ENCODE measurements at places on chromosomes 2 and 18.

- no peak for DNase-seq
These were observed 324.1 kb upstream of the SYT4 start for GRCh38 chr18:43601432-43601831.

- DNase-seq: no peak
These were observed 27.3 kb downstream of the GKN2 start for GRCh38 chr2:68925295-68925896.

DNA sequence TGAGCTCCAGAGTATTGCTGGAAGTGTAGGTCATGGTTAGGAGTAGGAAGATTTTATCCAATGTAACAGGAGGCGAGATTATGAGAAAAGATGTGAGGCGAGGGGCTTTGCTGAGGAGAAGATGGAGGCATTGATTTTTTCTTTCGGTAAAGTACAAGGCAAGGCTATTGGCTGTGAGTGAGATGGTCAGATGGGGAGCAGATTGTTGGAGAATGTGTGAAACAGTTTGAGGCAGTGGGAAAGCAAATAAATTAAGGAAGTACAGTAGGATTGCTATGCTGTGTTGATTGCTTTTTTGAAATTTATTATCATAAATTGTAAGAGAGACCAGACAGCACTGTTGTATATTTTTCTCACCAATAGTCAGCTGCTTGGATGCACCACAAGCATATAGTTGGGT, 173.3 kb downstream of the KCNE4 start:
- no peak for DNase-seq

GRCh38 chr2:33321236-33321771, 155.1 kb upstream of the RASGRP3 start:
- DNase-seq: no peak

GRCh38 chr18:34933909-34934661, 107.1 kb upstream of the MAPRE2 start:
- DNase-seq: no peak

- no peak for DNase-seq
These were observed 73.8 kb downstream of the HRH4 start for GRCh38 chr18:24534271-24534670.

DNA sequence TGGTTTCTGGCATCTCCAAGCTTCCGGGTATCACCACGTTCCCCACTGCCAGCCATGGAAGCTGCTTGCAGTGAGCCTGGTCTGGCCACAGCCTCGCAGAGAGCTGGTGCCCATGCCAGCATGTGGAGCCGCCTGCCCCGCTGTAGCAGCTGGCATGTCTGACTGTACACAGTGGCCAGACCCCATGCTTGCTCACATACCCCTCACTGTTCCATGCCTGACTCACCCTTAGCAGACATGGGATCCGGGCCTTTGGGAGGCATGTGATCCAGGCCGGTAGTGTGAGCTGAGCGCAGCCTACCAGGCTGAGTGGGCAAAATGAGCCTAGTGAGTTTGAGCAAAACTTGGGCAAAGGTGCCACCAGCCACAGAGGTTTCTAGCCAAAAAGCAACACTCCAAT, 18.8 kb upstream of the RPRD1A start:
- no peak for DNase-seq

DNA sequence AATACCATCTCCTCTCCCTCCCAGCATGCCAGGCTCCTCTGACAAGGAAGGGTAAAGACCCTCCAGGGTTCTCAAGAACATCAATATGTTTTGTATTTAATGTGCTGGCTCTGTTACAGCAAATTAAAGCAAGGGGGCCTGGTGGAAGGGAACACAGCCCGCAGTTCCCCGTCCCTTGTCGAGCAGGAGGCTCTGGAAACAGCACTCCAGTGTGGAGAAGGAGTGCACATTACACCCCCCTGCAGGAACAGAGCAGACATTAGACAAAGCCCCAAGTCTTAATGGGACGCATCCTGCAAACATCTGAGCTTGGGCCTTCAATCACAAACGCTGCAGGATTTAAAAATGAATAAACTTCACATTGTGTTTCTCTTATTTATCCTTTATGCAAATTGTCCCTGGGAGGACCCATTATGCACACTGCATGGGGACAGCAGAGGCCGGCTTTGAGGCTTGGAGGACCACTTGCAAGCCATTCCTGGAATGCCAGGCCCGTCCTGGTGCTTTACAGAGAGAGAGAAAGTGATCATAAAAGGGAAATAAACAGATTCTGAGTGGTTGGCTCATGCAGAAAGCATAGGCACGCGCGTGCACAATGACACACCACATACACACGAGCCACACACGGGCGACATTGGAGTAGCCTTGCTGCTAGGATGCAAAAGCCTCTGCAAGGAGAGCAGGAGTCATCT, 328.7 kb downstream of the SMAD2 start:
- no peak for DNase-seq

- no peak for DNase-seq
These were observed 35.6 kb downstream of the AP1S3 start for GRCh38 chr2:223801736-223802135.

GRCh38 chr2:57296795-57297517, 749.6 kb upstream of the VRK2 start:
- no peak for DNase-seq

DNA sequence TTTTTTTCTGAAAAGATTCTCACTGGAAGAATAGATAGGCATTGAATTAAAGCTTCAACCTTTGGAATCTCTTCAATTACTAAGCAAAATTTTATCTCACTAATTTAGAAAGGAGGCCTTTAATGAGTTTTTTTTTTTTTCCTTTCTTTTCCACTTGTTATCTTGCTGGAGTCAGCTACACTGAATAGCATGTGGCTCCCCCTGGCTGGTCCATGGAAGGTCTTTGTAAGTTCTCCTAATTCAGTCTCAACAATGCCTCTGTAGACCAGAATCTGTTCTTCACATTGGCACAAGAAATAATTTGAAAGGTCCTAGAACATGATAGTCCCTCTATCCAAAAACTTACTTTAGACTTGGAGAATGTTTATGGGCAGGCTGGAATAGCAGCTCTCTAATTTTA, 24.2 kb upstream of the SCN1A start:
- no peak for DNase-seq

DNA sequence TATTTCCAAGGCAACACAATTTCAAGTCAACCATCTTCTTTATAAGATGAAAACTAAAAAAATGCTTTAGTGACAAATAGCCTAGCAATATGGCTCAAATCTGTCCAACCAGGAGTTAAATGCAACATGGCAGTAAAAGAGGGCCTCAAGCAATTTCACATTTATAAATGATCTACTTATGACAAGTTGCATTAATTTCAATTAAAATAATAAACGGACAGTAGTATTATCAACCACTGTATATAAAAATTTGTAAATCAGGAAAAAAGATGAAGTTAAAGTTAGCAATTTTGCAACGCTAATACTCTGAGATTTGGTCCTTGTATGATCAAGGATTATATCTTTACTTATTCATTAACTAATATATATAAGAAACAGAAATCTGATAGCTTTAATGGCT, 19.3 kb downstream of the CCDC88A start:
- DNase-seq: no peak

- no peak for DNase-seq
These were observed 6.8 kb upstream of the EHD3 start for GRCh38 chr2:31227110-31227509.

DNA sequence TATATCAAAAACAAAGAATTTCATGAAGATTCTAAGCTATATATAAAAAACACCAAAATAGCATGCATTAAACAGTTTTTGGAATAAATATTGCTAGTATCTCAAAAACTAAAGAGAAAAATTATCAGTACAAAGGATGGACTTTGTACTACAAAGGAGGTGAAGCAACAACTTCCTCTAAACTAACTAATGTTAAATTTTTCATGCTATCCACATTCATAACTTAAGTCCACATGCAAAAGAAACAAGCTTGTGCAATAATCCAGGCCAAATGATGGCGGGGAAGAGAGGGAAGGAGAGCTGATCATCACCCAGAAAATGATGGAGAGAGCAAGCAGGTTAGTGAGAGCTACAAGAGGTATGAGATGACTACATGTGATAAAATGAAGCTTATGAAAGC, 70.1 kb downstream of the KIDINS220 start:
- DNase-seq: no peak

GRCh38 chr2:17303521-17303920, 214.7 kb downstream of the RAD51AP2 start:
- DNase-seq: no peak

DNA sequence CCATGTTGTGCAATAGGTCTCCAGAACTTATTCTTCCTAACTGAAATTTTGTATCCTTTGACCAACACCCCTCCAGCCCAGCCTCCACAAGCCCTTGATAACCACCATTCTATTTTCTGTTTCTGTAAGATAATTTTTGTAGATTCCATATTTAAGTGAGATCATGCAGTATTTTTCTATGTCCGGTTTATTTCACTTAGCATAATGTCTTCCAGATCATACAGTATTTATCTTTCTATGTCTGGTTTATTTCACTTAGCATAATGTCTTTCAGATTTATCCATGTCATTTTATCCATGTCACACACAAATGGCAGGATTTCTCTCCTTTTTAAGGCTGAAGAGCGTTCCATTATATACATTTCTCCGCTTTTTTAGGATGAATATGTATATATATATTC, 24.4 kb upstream of the ONECUT2 start:
- no peak for DNase-seq

GRCh38 chr2:176648700-176649297, 379.6 kb downstream of the MTX2 start:
- no peak for DNase-seq

DNA sequence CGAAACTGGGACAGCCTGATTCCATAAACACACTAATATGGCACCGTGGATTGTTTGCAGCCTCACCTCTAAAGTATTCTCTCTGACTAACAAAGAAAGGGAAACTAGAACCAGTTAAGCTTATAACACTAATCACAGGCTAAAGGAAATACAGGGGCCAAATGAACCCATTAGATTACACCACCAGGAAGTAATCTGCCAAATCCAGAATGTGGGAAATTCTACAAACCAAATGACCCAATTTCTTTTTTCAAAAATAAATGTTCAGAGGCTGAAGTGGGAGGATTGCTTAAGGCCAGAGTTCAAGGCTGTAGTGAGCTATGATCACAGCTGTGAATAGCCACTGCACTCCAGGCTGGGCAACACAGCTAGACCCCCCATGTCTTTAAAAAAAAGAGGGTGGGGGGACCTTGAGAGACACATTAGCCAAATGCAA, 1.5 kb upstream of the MPPE1 start:
- DNase-seq: no peak

DNA sequence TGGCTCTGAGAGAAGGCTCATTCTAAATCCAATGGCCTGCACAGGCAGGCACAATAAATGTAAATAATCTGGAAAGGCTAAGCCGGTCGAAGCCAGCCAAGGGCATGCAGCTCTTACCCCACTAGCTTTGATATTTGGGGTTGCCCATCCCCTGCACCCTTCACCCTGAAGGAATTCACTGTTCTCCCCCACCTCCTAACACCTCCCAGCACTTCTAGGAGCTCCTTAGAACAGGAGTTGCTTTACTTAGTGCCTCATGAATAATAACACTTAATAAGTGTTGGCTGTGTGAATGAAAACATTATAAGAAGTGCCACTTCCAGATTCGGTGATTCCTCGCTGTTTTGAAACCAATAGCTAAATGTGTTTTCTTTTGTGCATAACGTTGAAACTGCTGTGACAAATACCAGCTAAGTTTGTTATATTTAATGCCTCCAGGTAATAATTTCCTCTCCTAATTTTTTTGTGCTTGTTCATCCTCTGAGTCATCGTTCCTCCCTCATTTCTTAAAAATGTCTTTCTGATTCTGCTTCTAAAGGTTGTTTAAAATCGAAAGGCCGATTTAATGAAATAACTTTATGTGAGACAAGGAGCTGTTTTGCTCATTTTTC, 458.8 kb downstream of the METTL4 start:
- DNase-seq: no peak

DNA sequence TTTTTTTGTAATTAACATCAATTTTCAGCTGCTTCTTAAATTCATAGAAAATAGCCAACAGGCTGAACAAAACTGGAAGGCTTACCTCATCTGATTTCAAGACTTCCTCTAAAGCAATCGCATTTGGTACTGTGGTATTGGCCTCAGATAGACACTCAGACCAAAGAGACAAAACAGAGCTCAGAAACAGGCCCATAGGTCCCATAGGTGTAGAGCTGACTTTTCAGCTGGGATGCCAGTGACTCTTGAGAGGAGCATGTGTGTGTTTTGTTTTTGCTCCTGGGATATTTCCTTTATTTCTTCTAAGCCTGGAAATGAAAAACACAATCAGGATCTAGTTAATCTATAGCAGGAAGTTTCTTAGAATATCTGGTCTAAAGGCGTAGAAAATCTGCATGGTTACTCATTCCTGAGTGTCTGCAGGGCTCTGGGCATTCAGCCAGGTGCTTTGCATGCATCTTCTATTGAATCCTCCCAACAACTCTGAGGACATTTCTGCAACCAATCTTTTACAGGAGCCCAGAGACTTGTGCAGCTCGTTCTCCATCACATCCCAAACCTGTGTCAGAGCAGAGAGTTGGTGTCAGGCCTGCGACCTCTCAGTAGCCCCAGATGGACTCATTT, 190.8 kb downstream of the RTP5 start:
- no peak for DNase-seq

DNA sequence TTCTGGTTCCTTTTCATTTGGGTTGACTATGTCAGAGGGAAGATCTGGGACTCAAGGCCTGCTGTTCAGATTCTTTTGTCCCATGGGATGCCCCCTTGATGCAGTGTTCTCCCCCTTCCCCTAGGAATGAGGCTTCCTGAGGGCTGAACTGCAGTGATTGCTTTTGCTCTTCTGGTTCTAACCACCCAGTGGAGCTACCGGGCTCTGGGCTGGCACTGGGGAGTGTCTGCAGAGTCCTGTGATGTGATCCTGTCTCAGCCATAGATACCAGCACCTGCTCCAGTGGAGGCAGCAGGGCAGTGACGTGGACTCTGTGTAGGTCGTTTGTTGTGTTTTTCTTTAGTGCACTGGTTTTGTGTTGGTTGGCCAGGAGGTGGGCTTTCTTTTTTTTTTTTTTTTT, 32.1 kb upstream of the RHOB start:
- DNase-seq: no peak

DNA sequence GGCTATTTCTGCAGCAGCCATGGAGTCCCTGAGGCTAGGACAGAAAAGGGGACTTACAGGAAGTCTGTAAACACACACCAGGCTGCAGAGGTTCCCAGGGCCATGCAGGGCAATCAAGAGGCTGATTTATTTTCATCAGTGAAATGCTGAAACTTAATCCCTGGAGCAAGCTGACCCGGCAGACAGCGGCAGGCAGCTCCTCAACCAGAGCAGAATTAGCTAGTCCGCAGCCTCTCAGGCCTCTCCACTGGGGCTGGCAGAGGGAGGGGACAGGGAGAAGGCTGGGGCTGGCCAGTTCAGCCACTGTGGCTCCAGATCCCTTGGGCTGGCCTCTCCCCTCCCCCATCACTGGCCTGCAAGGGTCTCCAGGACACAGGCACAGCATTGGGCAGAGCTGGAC, 136.3 kb downstream of the TNS1 start:
- DNase-seq: no peak
